Sigmoid colon (tissue), 7 donors: ENCODE measurements at places on chromosomes 3 and 15.
A peak's percentile ranks its signal among the peaks of the same experiment; 100 is the strongest.

- DNase-seq: no peak
Observed at GRCh38 chr3:100144255-100144866, 30.1 kb upstream of the FILIP1L start.

GRCh38 chr3:51967384-51968169, at the start of gene PCBP4:
PCBP4 (minus strand) TSS chr3:51967454; CDS start chr3:51961240, 6,214 bp downstream.
- peak; percentile 85 for DNase-seq

- no peak for DNase-seq
Observed at GRCh38 chr3:49498648-49499047, 28.6 kb downstream of the DAG1 start.

DNA sequence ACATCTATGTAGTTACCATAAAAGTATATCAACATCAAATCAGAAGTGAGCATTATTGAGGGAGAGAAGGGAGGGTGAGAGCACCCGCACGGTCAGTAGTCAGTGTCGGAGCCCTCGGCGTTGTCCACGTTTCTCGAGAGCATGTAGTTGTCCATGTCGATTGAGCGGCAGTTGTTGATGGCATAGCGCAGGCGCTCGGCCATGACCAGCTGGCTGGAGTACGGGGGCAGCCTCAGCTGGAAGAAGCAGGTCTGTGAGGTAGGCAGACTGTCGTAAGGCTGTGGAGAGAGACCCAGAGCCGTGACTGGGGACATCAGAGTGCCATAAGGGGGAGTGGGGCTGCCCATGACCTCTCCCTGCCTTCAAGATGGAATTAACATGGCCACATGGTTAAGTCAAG, 11.8 kb downstream of the FBXL22 start:
- DNase-seq: no peak

- no peak for DNase-seq
Observed at GRCh38 chr3:61138401-61138800, 112.9 kb downstream of the FHIT start.
